ENCODE measurements at places on chromosomes 5 and 9.

DNA sequence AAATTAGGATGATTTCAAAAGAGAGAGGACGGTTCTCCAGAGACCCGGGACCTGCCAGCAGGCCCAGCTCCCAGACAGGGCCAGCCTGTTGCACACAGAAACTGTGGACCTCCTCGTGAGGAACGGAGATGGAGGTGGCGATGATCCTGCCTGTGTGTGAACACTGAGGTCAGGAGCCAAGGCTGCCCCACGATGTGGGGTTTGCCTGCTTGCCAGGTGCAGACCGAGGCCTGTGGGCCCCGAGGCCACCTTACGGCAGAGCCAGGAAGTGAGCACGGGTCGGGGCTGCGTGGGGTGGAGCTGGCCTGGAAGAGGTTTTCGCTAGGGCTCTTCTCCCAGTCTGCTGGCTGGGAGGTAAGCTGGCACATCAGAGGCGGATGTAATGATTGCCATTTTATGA is 4.3 kb downstream of the FAM163B start:
- no peak for DNase-seq

DNA sequence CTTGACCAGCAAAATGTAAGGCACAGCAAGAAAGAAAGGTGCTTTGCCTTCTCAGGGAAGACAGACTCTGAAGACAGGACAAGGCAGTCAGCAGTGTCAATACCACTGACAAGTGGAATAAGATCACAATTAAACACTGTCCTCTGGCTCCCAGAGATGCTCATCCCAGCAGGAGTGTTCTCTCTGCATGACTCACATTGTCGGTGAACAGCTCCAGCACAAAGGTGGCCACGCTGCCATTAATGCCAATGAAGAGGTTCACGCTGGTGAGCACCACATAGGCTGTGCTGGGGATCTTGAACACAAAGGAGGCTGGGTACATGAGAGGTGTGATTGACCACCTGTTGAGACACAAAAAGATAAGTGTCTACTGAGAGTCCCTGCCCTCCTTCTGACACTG is 31.9 kb downstream of the NIPSNAP3B start:
- no peak for DNase-seq

DNA sequence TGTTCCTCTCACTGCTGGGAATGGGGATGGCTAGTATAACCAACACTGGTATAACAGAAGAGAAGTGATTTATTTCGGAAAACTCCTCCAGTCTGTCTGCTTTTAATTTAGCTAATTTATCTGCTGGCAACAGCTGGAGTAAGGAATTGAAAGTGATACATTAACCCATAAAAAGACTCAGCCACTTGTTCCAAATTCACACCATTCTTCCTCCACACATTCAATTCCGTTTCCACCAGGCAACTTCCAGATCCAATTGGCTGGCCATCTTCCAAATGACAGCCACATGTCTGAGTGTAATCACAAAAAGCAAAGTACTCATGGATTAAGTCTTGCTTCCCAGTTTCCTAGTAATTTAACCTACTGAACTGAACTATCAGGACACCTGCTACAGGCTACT is 77.1 kb upstream of the RETREG1 start:
- DNase-seq, result no peak

DNA sequence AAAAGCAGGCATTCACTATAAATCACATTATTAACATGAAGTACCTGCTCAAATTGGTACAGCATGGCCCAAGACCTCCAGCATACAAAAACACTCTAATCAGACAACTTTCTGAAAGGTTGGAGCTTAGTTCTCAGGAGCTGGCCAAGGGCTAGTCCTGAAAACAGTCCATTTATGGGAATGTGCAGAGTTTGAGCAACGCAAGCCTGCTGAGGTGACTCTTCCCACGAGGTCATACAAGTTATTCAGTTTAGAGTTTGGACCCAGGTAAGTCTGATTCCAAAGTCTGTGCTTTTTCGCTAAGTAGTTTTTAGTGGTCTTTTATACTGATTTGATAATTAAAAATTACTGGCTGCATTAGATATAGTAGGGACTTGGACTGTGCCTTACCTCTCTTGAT is 52.6 kb downstream of the AP3S1 start:
- DNase-seq, result no peak

DNA sequence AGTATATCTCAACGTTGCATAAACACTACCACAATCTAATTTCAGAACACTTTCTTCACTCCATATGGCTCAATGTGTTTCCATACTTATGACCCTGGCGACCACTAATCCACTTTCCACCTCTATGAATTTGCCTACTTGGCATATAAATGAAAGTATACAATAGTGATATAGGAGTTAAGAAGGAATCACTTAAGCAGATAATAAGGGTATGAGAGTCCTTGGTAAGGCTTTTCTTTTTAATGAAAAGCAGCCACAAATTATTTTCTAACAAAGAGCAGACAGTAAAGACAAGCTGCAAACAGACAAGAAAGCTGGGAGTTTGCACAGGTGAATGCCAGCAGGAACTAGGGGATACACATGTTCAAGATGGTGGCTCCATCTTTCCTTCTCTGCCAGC is 615.1 kb upstream of the NUDT12 start:
- DNase-seq, result no peak

DNA sequence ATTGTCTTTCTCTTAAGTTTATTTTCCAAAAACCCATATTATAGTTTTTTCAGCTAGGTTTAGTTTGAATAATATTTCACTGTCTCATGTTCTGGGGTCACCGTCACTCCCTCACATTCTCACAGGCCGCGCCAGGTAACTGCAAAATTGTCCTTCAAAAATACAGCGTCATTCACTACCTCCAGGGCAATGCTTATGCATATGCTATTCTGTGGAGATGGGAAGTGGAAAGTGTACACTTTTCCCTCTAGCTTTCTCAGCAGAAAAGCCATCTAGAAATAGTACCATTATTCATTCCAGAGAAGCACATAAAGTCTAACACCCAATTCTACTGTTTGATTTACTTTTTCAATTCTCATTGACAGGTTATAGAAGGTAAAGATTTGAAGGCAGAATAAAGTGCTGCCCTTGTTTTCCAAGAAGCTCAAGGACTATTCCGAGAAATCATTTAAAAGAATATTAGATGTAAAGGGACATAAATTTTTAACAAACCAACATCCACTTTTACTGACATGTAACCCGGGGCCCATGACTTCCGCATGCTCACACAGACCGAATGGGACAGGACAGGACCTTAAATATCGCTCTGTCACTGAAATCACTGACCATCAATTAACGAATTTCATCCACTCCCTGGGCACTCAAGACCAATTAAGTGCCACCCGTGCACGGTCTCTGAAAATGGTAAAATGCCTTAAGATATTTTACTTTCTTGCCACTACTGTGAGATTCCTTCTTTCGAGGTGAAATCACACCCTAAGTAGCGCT is 720 bp downstream of the NUDT12 start:
- no peak for DNase-seq

DNA sequence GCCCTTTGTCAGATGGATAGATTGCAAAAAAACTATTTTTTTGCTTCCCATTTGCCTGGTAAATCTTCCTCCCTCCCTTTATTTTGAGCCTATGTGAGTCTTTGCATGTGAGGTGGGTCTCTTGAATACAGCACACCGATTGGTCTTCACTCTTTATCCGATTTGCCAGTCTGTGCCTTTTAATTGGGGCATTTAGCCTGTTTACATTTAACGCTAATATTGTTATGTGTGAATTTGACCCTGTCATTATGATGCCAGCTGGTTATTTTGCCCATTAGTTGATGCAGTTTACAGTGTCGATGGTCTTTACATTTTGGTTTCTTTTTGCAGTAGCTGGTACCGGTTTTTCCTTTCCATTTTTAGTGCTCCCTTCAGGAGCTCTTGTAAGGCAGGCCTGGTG is 13.0 kb upstream of the DEPDC1B start:
- DNase-seq, result no peak

- DNase-seq, result peak; percentile 85
Measured at GRCh38 chr5:65334077-65334476, 147.6 kb downstream of the ADAMTS6 start.

Data from NCI-H748 treated with DMSO at 0.1 percent for 48 hours (cell line).